Right ventricle myocardium superior (tissue), 1 donor: ENCODE measurements at places on chromosomes 5 and 9. TPM values are rescaled to one million over a fixed set of nuclear protein-coding genes. Genes with fewer than 3 reads are reported as not detected.

- peak; percentile 34 for DNase-seq
These were observed 49.9 kb downstream of the SLC12A7 start for GRCh38 chr5:1061916-1062315.

- DNase-seq = no peak
These were observed 62.7 kb upstream of the CTXN3 start for GRCh38 chr5:127586066-127586770.

GRCh38 chr5:78109891-78110324 is 184.6 kb downstream of the AP3B1 start:
- no peak for DNase-seq

GRCh38 chr9:98750364-98751060 is 41.8 kb upstream of the GABBR2 start:
- DNase-seq = no peak

GRCh38 chr5:5933651-5934050 is 444.7 kb downstream of the MED10 start:
- no peak for DNase-seq

DNA sequence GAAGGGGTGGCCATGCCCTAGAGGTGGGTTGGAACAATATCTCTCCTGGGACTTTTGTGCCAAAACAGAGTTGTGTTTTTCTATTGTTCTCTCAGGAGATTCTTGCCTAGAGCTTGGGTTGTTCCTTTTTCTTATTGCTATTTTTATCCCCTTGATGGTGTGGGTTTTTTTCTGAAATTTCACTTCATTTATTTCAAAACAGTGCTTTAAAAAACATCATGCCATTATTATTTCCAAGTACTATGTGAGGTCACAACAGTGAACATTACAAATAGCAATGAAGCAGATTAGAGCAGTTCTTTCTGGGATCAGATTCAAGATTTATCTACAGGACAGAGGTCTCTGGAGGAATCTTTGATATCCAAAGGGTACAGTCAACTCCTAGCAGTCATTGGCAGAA is 76.6 kb downstream of the ACTBL2 start:
- no peak for DNase-seq

GRCh38 chr9:34653151-34654072 is 1.4 kb downstream of the IL11RA start:
- DNase-seq = peak; percentile 39

GRCh38 chr9:70451765-70452164 is 37.3 kb upstream of the KLF9 start:
- DNase-seq = no peak

DNA sequence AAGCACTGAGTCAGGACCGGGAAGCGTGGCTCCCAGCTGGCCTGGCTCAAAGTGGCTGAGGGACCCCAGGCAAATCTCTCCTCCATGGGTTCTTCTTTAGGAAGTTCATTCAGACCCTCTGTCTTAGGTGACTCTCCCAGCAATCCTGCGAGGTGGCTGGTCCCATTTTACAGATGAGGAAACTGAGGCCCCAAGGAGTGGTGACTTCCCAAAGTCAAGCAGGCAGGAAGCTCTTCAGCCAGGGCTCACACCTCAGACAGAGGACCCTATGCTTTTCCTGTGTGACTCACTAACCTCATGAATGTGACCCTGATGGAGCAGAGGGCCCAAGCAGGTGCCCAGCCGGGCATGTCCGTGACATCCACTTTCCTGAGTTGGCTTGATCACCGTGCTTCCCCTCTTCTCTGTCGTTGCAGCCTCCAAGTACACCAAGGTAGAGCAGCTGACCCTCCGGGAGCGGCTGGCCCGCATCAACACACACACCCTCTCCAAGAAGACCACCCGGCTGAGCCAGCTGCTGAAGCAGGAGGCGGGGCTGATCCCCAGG is 36.5 kb downstream of the ARHGEF37 start:
- DNase-seq = no peak

DNA sequence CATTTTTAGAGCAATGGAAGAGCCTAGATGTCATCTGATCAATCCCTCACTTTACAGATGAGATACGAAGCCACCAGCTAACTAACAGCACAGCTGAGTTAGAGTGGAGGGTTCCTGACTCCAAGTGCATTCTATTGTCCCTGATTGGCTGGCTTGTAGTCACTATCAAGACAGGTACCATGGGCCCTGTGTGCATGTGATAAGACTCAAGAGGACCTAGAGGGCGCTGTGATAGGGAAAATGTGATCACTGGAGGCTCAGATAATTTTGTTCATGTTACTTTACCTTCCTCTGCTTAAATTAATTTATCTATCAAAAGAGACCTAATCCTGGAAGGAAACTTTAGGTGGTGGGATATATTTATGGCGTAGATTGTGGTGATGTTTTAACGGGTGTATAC is 19.5 kb upstream of the SNAPC3 start:
- DNase-seq = no peak

DNA sequence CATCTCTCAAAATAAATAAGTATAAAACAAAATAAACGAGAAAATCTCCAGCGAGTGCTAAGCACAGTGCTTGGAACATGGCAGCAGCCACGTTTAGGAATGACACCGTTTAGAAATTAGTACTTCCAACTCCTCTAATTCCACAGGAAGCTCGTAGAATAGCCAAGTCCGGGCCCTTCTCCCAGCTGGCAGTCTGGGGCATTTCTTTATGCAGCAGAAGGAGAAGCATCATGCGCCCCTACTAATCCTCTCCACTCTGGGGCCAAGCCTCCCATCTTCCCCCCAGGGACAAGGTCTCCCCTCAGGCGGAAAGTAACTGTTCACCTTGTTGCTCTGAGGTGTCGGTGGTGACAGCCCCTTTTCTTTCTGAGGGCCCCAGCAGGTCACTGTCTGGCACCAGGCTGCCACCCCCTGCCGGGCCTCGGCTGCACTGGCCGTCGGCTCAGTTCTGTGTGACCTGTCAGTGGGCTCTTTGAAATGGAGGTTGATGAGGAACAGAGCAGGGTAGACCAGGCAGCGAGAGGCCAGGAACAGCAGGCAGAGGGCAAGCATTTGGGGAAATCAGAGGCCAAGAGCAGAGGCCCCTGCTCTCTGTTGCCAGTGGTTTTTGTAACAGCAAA is 113.5 kb upstream of the WWC1 start:
- DNase-seq = peak; percentile 51

DNA sequence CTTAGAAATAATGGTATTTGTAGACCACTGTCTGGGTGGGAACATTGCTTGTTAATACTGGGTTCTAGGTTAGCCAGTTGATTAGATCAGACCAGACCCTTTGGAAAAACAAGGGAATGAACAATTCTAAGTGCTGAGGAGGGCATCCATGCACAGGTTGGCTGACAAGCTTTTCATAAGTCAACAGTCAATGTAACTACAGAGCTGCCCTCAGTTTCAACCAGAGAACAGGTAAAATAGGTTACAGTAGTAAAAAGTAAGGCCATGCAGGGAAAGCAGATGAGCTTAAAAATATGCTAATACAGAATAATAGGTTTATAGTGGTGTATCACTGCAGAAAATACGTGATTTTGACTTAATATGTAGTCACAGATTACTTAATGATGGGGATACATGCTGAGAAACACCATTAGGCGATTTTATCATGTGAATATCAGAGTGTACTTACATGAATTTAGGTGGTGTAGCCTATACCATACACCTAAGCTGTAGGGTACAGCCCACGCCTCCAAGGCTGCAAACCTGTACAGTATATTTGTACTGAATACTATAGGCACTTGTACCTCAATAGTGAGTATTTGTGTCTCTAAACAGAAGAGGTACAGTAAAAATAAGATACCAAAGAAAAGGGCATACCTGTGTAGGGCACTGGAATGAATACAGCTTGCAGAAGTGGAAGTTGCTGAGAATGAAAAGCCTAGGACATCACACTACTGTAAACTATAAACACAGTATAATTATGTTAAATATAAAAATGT is 6.1 kb upstream of the FGF18 start:
- DNase-seq = no peak

- DNase-seq = peak; percentile 91
These were observed 1.2 kb upstream of the CEMIP2 start for GRCh38 chr9:71769175-71770161.

GRCh38 chr9:131284856-131285255 is 4.7 kb upstream of the PLPP7 start:
- no peak for DNase-seq

DNA sequence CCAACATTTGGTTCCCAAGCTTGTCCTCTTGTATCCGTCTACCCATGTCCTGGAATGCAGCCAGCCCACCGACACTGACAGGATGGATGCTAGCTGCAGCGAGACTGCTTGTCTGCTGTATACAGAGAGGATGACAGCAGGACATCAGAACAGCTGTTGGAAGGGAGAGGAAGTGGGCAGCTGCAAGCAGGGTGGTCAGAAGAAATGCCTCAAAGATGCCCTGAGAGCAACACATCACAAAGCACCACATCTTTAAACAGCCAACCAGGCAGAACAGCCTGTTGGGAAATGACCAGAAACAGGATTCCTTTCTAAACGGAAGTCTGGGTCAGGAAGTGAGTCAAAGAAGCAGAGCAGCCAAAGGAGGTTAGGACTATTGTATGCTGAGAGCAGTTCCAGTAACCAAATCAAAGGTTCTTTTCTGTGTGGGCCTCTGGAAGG is 219.1 kb downstream of the NDUFS4 start:
- DNase-seq = no peak

GRCh38 chr9:68683433-68683832 is 21.6 kb upstream of the PIP5K1B start:
- DNase-seq = no peak

DNA sequence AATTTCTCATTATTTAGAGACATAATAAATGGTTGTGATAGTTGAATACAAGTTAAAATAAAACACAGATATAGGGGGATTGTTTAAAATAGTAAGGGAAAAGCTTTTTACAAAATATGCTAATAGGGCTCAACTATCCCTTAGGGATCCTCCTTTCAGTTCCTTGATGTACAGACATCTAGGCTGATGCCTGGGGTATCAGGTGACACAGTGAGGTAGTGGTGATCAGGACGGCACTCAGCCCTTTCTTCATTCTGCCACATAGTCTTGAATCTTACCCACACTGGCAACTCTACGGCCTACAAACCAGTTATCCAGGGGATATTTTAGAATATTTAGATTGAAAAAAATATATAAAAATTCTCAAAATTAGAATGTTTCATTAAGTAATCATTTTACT is 12.5 kb upstream of the SLC35D2 start:
- no peak for DNase-seq

- peak; percentile 82 for DNase-seq
These were observed at the start of gene IQGAP2 for GRCh38 chr5:76402886-76403765. TSS of gene IQGAP2 (plus strand) at chr5:76403285. CDS start at chr5:76403546, 261 bp downstream.

DNA sequence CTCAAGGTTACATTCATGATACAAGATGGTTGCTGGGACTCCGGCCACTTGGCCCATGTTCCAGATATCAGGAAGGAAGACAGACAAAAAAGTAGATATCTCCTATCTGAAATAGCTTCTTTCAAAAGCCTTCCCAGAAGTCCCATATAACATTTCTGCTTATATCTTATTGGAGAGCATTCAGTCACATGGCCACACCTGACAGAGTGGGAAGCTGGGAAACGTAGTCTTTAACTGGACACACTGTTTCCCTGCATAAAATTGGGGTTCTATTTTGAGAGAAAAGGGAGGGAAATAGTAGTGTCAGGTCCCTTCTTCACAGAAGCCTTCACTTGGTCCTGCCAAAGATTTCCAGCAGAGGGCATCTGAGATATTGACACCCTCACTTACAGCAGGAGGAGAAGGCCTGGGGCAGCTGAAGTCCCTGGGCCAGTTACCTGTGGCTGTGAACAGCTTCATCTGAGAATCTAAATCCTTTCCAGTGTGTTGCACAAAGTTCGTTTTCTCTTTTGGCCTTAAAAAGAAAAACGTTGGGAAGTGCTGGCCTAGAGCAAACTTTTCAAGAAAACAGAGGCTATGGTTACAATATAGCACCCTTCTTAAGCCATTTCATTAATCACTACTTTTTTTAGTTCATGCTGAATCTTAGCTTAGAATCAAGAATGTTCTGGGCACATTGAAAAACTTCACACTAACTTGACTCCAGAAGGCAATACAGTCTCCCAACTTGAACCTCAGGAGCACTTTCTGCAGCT is 33.5 kb downstream of the SPEF2 start:
- no peak for DNase-seq

Gene HSD17B3
- total RNA-seq = 1.3 TPM

Gene FBLL1
- total RNA-seq = not detected

Gene KIF24
- 0.56 TPM for total RNA-seq

Gene RNF145
- total RNA-seq = 20.7 TPM

Gene LHX6
- 3.4 TPM for total RNA-seq

Gene DUSP1
- total RNA-seq = 122 TPM

Gene TLR4
- total RNA-seq = 15.6 TPM

Gene UBLCP1
- total RNA-seq = 13.3 TPM

Gene SLC28A3
- total RNA-seq = 0.24 TPM

Gene LCN15
- not detected for total RNA-seq
